ENCODE measurements at places on chromosomes 12 and 14.

- no peak for DNase-seq
Measured at GRCh38 chr12:122030424-122031035, 8.8 kb downstream of the BCL7A start.

DNA sequence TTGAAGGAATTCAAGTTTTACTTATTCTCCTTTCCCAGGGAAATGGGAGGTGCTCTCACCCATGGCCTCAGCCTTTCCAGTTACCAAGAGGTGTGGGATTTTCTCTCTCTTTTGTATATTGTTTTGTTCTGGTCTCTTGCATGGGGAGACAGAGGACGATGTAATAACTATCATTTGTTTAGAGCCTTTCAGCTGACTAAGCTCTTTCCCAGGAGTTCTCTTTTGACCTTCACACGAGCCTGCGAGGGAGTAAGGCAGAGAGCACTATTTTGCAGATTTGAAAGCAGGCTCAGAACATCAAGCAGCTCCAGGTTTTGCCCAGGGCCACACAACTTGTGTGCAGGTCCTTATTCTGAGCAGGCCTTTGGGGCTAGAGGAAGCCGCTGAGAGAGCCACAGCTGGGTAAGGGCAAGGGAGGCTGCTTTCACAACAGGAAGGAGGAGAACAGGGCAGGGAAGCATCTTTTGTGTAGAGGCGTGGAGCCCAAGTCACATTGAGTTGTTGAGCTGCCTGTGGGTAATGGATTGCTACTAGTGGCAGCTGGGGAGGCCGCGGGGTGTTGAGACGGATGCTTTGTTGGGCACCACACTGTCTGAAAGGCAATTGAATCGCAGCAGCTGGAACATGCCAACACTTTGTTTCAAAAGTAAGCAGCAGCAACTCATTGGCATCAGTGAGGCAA lies 116.2 kb downstream of the PRMT8 start:
- no peak for DNase-seq

- no peak for DNase-seq
Measured at GRCh38 chr12:98260276-98260675, 255.1 kb upstream of the TMPO start.

GRCh38 chr12:68342966-68343365 lies 10.8 kb upstream of the MDM1 start:
- no peak for DNase-seq

GRCh38 chr14:92475451-92476187 lies 38.0 kb upstream of the RIN3 start:
- DNase-seq: no peak

- DNase-seq: no peak
Measured at GRCh38 chr14:36847366-36847765, 185.7 kb downstream of the PAX9 start.

GRCh38 chr12:100185361-100185894 lies 15.2 kb upstream of the ACTR6 start:
- DNase-seq: no peak

- DNase-seq: no peak
Measured at GRCh38 chr12:49413796-49414195, 46.5 kb downstream of the SPATS2 start.

GRCh38 chr14:34177466-34177865 lies 226.6 kb upstream of the EGLN3 start:
- DNase-seq: no peak

- no peak for DNase-seq
Measured at GRCh38 chr14:26448181-26448855, 149.5 kb downstream of the NOVA1 start.

GRCh38 chr12:116372815-116373214 lies 95.3 kb upstream of the MED13L start:
- DNase-seq: no peak

GRCh38 chr12:12689647-12690300 lies 6.2 kb downstream of the GPR19 start:
- DNase-seq: no peak

DNA sequence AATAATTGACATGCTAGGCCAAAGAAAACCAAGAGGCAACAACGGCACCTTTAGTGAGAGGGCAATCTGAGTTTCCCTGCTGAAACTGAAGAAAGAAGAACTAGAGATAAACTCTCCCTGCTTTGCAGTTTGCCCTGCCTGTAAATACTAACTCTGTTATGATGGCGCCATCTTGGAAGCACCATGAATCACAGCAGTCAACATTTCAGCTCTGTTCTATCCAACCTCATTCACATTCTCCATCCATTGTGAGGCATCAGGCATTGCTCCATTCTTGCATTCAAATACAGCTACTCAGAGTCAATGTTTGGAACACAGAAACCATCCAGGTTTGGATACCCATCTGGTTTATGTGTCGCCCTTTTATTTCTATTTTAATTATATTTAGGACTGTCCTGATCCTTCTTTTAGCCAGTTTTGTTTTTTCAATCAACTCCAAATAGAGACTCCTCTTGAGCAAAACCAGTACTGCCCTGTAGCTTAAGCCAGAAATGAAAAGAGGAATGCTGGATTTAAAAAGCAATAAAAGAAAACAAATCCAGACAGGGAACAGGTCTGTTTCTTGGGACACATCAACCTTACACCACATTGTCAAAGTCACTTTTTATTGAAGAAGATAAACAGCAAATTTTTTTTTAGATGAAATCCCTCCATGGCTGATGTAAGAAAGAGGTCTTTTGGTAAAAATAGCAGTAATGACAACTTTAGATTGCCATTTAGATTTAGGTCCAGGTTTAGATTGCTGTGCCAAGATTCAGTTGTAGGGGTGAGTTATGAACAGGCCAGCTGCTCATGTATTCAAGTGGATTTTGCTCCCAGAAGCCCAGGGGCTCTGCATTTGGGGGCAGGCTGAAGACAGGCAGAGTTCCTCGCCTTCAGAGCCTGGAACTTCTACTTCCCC lies 33.3 kb upstream of the PPM1A start:
- DNase-seq: no peak

GRCh38 chr14:75514673-75515628 lies 7.3 kb upstream of the BATF start:
- DNase-seq: no peak

DNA sequence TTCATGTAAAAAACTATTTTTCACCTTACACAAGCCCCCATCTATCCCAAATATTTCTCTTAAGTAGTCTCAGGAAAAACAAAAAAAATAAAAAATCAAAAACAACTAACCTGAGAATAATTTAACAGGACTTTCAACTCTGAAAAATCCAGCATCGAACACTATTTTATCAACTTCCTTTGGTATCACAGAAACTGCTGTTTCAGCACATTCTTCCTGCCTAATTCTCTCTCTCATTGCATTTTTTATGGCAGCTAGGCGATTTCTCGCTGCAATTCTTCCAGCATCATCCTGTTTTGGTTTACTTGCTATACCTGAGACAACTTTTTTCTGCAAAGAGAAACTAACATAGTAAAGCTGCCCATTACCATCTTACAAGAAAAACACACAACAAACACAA lies 29.4 kb downstream of the LGALS3 start:
- DNase-seq: no peak

GRCh38 chr14:70816525-70816924 lies 7.2 kb upstream of the MAP3K9 start:
- DNase-seq: no peak

DNA sequence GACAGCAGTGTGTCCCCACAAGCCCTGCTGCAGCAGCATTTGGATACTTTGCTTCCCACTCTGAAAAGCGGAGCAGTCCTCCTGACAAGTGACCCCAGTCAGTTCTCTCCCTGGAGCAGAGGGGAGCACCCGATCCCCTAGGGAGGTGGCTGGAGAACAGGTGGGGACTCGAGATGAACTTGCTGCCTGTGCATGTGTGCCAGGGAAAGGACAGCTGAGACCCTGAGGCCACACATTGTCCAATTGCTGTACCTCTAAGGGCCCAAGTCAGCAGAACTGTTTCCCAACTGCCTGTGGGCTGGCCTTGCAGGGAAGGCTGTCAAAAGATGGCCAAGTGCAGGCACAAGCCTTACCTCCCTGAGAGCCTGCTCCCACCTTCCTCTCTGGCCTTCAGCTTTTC lies 55.1 kb downstream of the IFT43 start:
- no peak for DNase-seq

GRCh38 chr12:116934908-116935705 lies 24.4 kb downstream of the FBXW8 start:
- no peak for DNase-seq

- DNase-seq: no peak
Measured at GRCh38 chr12:103737881-103738280, 103.2 kb downstream of the NT5DC3 start.

- no peak for DNase-seq
Measured at GRCh38 chr12:57732726-57733593, 5.6 kb downstream of the AGAP2 start.

GRCh38 chr12:113436993-113437728 lies 15.0 kb downstream of the SDSL start:
- no peak for DNase-seq

GRCh38 chr12:78674311-78675090 lies 190.1 kb upstream of the SYT1 start:
- DNase-seq: no peak

DNA sequence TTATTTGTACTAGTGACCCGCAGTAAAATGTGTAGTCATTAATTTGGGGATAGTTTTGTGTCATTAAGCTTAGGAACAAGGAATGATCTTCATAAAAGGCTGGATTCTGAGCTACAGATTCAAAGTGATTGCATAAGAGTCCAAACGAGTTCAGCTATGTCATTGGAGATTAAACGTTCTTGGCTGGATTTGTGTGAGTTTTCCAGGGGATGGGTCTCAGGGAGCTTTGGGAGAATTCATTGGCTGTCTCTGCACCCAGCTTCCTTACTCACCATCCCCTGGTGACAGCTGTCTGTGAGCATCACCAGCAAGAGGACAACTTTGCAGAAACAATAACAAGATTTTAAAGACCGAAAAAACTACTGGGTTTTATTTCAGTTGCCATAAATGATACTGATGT lies 130.4 kb downstream of the DAAM1 start:
- no peak for DNase-seq

DNA sequence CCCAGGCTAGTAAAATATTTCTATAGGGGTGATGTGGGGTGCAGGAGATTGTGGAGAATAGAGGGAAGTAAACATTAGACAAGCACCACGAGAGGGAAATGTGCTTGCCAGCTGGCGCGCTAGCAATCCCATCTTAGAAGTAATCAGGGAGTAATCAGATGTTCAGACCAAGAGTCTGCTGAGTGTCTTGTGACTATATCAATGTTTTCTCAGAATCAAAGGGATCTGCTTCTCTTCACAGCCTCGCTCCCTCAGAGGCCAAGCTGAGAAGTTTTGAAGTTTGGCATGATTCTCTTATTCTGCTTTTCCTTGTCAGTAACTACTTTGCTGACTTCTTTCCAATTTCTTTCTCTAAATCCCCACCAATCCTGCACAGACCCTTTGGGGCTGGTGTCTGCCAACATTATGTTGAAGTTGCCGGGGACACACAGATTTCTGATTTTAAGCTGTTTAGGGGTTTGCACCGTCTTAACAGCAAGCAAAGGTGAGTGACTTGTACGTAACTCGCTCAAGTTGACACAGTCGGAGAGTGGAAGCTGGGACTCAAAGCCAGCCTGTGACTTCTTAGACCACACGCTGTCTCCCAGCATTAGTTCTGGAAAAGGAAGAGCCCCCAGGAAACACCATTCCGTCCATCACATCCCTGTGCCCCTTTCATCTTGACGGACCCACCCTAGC lies 22.0 kb upstream of the TSPAN9 start:
- DNase-seq: no peak

GRCh38 chr12:94255006-94255405 lies 106.6 kb downstream of the PLXNC1 start:
- DNase-seq: no peak

DNA sequence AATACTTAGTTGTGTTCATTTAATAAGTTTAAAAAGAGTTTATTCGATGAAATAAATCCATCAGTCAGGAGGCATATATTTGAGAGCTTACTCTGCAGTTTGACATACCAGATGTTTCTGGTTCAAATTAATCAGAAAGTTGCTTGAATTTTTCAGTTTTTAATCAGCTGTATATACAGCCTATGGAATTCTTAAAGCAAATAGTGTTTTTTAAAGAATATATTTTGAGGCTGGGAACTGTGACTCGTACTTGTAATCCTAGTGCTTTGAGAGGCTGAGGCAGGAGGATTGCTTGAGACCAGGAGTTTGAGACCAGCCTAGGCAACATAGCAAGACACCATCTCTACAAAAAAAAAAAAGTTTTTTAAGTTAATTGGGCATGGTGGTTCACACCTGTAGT lies 112.1 kb downstream of the MON2 start:
- no peak for DNase-seq

DNA sequence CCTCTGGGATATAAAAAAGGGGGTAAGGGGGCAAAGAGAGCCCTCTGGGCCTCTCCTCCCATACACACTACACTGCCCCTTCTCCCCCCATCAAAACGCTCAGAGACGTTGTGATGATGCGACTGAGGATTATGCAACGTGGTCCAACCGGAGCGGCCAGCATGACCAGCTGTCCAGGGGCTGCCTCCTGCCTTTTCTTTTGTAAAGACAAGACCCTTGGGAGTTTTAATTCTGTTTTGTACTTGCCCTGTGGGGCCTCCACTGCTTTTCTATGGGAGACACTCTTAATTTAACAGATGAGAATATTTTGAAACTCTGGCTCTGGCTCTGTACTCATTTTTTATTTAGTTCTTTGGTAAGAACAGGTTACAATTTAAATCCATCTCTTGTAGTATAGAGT lies 7.2 kb downstream of the MBD6 start:
- DNase-seq: no peak

- no peak for DNase-seq
Measured at GRCh38 chr14:69625299-69626131, 14.1 kb downstream of the SUSD6 start.

DNA sequence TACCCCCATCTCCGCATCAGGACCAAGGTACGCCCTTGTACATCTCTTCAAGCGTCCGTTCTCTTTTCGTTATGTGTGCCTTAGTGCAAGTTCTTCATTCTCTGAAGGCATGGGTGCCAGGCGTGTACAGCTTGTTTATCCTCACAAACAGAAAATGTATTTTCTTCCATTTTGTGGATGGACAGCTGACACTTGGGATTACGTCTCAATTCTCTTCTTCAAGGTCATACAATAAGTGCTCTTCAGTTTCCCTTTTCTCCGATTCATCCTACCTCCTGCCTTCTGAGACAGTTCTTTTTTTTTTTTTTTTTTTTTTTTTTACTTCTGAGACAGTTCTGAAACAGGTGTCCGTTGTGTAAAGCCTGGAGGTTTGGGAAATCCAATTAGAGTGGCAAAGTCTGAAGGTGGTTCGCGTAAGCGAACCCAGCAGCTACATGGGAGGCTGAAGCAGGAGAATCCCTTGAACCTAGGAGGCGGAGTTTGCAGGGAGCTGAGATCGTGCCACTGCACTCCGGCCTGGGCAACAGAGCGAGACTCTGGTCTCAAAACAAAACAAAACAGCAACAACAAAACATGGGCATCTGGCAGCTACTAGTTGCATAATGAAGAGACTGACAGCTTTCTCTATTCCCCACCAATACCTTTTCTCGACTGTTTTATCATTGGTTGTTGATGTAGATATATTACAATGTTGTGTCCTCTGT lies 734 bp downstream of the COX6A1 start:
- DNase-seq: no peak

GRCh38 chr12:7542046-7542445 lies 38.5 kb upstream of the CD163 start:
- DNase-seq: no peak

GRCh38 chr12:108792361-108793292 lies 61.3 kb upstream of the CORO1C start:
- no peak for DNase-seq
